ENCODE measurements at places on chromosomes 2 and 18.
A peak's percentile ranks its signal among the peaks of the same experiment; 100 is the strongest.

DNA sequence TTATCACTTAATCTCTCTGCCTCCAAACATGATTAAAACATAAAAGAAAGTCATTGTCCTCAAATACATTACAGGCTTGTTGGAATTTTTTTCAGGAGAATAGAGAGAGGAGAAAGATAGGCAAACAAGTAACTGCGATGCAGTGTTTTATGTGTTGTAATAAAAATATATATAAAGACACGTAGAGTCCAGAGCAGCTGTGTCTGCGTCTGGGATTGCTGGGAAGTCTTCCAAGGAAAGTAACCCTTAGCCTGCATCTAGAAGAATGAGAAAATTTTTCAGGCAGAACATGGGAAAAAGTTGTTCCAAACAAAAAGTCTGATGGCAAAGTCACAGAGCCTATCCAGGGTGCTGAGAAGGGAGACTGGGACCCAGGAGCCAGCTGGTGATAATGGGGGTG is 91.8 kb upstream of the ST6GAL2 start:
- no peak for DNase-seq

DNA sequence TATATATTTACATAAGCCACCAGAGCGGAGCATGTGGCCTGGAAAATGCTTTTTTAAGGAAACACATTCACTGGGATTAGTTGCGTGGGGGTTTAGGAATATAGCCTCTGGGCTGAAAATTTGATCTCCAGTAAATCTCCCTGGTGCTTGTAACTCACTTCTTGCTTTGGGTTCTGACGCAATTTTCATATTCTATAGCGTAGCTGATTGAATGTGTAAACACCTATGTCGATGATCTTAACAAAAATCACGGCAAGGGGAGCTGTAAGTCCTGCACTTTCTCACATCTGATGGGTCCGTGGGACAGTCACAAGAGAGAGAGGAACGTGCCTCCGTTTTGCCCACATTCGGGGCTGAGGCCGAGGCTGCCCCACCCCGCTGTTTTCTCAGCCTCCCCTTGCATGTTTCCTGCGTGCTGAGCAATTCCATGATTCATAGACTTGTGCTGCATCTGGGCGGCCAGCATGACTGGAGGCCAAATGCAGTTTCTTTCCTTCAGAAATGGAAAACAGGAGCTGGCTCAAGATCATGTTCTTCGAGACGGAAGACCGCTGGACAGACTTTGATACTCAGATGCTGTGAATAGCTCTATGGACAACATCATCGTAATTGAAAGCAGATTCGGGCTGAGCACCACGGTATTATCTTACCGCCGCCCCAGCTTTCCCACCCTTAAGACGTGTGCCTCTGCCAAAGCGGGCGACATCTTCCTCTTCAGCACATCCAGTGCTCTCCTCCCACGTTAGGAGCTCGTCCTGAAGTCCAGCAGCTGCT is 109.2 kb downstream of the TMEM18 start:
- DNase-seq: no peak

GRCh38 chr2:220455351-220455990 is 828.0 kb downstream of the SLC4A3 start:
- DNase-seq: no peak

DNA sequence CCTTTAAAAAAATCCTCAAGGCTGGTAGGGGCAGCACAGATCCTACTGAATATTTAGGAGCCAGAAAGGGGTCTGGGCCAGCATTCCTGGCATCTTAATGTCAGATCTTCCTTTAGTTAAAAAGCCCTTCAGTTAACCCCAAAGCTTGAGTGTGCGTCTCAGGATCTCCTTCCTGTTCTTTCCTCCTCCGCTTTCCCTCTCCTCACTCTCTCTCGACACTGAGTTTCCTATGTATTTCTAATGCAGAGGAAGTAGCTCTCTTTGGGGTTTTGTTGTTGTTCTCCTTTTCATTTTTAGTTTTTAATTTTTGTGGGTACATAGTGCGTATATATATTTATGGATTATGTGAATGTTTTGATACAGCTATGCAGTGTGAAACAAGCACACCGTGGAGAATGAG is 109.9 kb upstream of the COPS8 start:
- DNase-seq: no peak

GRCh38 chr2:39837856-39838453 is 58.9 kb upstream of the THUMPD2 start:
- peak; percentile 23 for DNase-seq

DNA sequence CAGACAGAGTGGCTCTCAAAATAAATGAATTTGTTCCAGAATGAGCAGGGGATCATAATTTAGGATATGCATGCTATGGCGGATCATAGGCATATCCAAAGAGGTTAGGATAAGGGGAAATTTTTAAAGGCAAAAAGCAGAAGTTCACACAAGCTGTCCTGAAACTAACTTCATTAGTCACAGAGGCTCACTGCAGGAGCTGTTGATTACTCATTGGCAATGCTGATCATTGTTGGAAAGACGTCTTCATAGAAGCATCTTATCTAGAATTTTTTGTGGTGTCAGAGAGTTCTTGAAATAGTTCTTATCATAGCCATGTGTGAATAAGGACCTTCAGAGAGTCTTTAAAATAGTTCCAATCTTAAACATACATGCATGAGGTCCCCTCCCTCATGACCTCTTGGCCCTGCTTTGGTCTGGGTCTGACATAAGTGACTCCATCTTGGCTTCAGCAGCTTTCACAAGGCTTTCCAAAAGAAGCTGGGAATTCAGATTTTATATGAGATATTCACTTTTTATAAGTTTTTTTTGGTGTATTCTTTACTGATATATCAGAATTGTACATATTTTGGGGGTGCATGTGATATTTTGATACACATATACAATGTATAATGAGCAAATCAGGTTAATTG is 7.5 kb upstream of the CCDC195 start:
- no peak for DNase-seq

DNA sequence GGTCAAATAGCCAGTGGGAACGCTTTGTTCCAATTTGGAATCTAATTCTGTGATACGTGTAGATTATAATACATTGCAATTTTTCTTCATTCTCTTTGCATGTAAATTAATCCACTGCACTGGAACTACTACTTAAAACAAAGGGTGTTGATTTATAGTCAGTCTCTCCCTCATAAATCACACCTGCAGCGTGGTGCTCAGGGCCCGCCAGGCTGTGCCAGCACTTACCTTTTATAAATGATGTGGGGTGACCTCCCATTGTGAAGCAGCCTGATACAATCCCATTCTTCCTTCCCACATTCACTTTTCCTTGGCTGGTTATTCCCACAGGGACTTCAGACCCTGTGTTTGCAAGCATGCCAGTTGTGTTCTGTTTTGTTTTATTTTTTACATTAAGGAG is 302.3 kb upstream of the ID2 start:
- no peak for DNase-seq

DNA sequence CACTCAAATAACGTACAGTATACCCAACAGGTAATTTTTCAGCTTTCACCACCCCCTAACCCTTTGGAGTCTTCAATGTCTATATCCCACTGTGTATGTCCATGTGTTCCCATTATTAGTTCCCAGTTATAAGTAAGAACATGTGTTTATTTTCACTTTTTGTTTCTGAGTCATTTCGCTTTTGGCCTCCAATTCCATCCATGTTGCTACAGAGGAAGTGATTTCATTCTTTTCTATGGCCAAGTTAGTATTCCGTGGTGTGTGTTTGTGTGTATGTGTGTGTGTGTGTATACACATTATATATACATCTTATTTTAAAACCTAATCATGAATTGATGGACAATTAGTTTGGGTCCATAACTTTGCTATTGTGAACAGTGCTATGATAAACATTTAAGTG is 464.4 kb downstream of the CMPK2 start:
- DNase-seq: no peak

- no peak for DNase-seq
These were observed 126.0 kb downstream of the SP100 start for GRCh38 chr2:230541934-230542380.

DNA sequence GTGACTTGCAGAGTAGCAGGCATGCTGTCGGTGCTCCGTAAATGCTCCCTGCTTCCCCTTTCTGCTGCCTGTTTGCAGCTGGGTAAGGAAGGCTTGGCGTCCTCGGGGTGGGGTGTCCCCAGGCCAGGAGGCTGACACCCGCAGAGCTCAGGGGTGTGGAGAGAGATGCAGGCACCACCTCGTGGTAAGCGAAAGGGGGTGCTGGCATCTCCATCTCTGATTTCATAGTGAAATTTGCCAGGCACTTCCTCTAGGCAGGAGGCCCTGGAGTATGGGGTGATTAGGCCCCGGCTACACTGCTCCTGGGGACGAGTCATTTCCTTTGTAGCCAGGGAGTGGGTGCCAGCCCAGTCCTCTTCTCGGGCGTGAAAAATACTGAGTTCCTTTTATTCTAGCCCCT is 160.4 kb downstream of the KLHL29 start:
- DNase-seq: no peak

DNA sequence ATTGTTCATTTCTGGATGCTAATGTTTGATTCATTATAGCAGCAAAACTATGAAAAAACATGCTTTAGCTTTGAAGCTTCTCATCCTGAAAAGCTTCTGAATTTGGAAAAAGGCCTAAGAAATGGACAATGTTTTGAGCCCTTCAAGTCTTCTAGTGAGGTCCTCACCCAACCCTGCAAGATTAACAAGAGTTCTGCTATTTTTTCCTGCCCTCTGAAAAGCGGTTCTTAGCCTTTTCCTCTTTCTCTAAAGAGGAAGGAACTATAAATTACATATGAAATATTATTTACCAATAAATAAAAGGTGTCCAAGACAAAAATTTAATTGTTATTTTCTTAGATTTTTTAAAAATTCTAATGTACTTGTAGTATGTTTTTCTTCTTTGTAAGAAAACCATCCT is 19.9 kb upstream of the CDH19 start:
- DNase-seq: no peak

GRCh38 chr2:160214461-160215445 is 14.7 kb upstream of the ITGB6 start:
- no peak for DNase-seq

DNA sequence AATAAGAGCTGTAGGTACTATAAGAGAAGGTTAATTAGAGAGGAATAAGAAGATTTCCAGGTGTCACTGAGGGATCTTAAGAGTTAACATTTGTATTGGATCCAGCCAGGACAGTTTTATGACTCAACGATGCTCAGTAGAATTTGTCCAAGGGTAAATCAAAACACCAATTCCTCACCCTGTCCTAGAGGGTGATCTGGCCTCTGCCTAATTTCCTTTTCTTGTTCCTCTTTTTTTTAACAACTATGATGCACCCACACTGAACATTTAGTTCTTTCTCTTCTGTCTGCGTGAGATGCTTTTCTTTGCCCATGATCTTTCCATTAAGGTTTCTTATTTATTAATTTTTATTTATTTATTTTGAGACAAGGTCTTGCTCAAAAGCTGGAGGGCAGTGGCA is 92.0 kb downstream of the PMS1 start:
- DNase-seq: no peak

- no peak for DNase-seq
These were observed 20.4 kb downstream of the GPD2 start for GRCh38 chr2:156456616-156457015.

- no peak for DNase-seq
These were observed 157.2 kb downstream of the BABAM2 start for GRCh38 chr2:28047681-28048080.

DNA sequence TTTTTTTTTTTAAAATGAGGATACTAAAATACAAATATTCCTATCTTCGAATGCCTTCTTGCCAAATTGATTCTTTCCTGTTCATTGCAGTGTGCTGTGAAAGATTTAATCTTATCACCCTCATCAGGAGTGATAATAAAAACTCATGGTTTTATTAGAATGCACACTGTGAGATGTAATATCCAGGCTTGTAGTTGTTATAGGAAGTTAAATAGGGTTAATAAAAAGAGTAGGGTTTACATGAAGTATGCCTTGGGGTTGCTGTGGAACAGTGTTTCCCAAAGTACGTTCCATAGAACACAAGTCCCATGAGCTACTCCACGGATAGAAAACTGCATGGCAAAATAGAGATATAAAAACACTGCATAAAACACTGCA is 191.9 kb downstream of the SPP2 start:
- DNase-seq: peak; percentile 18

DNA sequence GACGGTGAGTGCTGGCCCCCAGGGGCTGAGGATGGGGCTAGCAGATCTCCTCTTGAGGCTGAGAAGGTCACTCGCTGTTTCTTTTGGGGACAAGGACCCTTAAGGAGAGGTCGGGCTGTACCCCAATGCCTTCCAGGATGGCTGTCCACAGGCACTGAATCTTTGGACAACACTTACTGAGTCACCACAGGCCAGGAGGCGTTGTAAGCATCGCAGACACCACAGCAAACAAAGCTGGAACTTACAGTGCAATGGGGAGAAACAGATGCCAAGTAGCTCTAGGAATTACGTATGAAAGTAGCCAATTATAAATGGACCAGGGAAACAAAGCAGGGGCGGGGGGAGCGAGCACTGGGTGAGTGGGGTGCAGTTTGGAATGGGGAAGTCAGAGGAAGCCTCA is 219.8 kb downstream of the GLI2 start:
- peak; percentile 70 for DNase-seq

GRCh38 chr2:152415796-152416195 is 80.8 kb downstream of the FMNL2 start:
- no peak for DNase-seq

DNA sequence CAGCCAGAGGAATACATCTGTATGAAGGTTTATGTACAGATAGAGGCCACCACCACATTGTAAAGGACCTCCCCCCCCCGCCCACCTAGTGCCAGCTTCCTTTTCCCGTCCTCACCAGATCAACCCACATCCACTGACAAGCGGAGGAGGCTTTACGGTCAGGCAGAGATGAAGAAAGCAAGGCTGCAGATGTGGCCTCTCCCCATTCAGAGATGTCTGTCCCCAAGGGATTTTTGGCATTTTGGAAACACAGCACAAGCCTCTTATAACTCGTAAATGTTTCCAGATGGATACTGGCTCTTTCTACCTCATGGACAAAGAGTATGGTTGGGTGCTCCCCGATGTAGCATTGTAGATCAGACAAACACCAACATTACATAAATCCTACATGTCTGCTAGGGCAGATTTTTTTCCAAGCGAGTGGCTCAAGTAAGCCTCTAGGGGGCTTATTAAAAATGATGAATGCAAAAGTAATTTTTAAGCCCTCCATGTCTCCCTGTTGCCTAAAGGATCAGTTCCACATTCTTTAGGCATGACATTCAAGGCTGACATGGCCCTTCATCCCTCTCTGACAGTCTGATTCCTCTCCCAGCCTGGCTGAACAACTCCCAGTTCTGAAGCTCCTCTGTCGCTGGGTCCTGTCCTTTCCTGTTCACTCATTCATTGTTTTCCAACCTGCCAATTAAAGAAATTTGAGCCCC is 11.7 kb downstream of the VIT start:
- no peak for DNase-seq

- DNase-seq: no peak
These were observed 26.5 kb downstream of the STEAP3 start for GRCh38 chr2:119249855-119250717.

DNA sequence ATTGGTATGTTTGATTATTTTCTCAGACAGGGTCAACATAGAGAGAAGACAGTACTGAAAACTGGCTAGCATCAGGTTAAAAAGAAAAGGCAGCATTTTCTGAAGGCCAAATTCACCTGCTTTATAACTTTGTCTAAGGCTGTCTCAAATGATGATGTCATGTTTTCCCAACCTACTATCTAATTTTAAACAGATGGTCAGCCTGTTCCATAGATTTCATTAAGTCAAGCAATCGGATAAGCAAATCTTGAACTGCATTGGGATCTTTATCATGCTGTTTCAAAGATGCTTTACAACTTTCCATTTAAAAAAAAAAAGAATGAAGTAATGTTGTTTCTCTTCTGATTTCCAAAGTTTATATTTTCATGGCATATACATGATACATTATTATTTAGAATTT is 56.3 kb upstream of the SPOPL start:
- no peak for DNase-seq

GRCh38 chr2:29113891-29114321 is 1.3 kb upstream of the CLIP4 start:
- DNase-seq: no peak

GRCh38 chr2:10947005-10947440 is 35.3 kb downstream of the KCNF1 start:
- no peak for DNase-seq

All from LNCaP clone FGC (cell line).